ENCODE measurements at places on chromosomes 3 and 15. TPM values are rescaled to one million over a fixed set of nuclear protein-coding genes. Genes with fewer than 3 reads are reported as not detected.

LMCD1 gene
- total RNA-seq: 91.1 TPM

ECE2 gene
- under 0.01 TPM for total RNA-seq

TUSC7 gene
- total RNA-seq: not detected

SLC27A2 gene
- total RNA-seq: 1.4 TPM

GDPGP1 gene
- total RNA-seq: 1.1 TPM

DOCK3 gene
- 0.24 TPM for total RNA-seq

MKRN3 gene
- total RNA-seq: not detected

FBXL22 gene
- not detected for total RNA-seq

CCDC39 gene
- not detected for total RNA-seq

FEM1B gene
- total RNA-seq: 127 TPM

SNUPN gene
- 13.5 TPM for total RNA-seq

SH2D7 gene
- not detected for total RNA-seq

TMEM115 gene
- total RNA-seq: 45.1 TPM

TMEM39A gene
- 29.6 TPM for total RNA-seq

EPB42 gene
- total RNA-seq: not detected

NPAP1 gene
- total RNA-seq: not detected

GUCA1C gene
- not detected for total RNA-seq

PRTG gene
- under 0.01 TPM for total RNA-seq

GOLGA8H gene
- not detected for total RNA-seq

TTC21A gene
- total RNA-seq: 2.7 TPM

RAB5A gene
- total RNA-seq: 60.7 TPM

SI gene
- total RNA-seq: not detected

BFSP2 gene
- not detected for total RNA-seq

CTDSPL2 gene
- 63.9 TPM for total RNA-seq

CSK gene
- total RNA-seq: 30.1 TPM

CPLX3 gene
- total RNA-seq: not detected

SNTN gene
- total RNA-seq: not detected

GOLGA6L7 gene
- not detected for total RNA-seq

GOLGA8G gene
- total RNA-seq: not detected

CD86 gene
- under 0.01 TPM for total RNA-seq

GREM1 gene
- 0.21 TPM for total RNA-seq

OXTR gene
- total RNA-seq: 1.7 TPM

CYFIP1 gene
- total RNA-seq: 88.5 TPM

C2CD4B gene
- total RNA-seq: not detected

RIOX2 gene
- total RNA-seq: 33.5 TPM

PCOLCE2 gene
- total RNA-seq: 1.1 TPM

FBXW12 gene
- not detected for total RNA-seq

ZNF619 gene
- 4.8 TPM for total RNA-seq

RASA2 gene
- total RNA-seq: 15.4 TPM

ESYT3 gene
- 0.43 TPM for total RNA-seq

MUC20 gene
- total RNA-seq: 1.7 TPM

ABCC5 gene
- total RNA-seq: 18.3 TPM

ACAP2 gene
- 58.2 TPM for total RNA-seq

MEIS2 gene
- 4.9 TPM for total RNA-seq

SPCS1 gene
- 47.5 TPM for total RNA-seq

MUSTN1 gene
- total RNA-seq: not detected

THSD4 gene
- 23.1 TPM for total RNA-seq

GRM7 gene
- not detected for total RNA-seq

SPATA12 gene
- not detected for total RNA-seq

CDAN1 gene
- total RNA-seq: 10.9 TPM

CIDEC gene
- total RNA-seq: not detected

CLASP2 gene
- 48.8 TPM for total RNA-seq

STRIT1 gene
- total RNA-seq: not detected

HEMK1 gene
- total RNA-seq: 10.6 TPM
